Type B pancreatic cell (in vitro differentiated cells): ENCODE measurements at places on chromosomes 11 and 22. TPM values are rescaled to one million over a fixed set of nuclear protein-coding genes. Genes with fewer than 3 reads are reported as not detected.

GRCh38 chr11:85472953-85473352 is 154.2 kb downstream of the DLG2 start:
- no peaks in the 10 kb centered on the region for H3K4me1 ChIP-seq
- H3K36me3 ChIP-seq: no peaks in the 10 kb centered on the region
- DNase-seq: no peak
- no peak overlapping the region for H3K27ac ChIP-seq
- no peak overlapping the region for H3K4me3 ChIP-seq

- no peak overlapping the region for H3K4me3 ChIP-seq
- no peak for DNase-seq
- no peaks in the 10 kb centered on the region for H3K36me3 ChIP-seq
- no peaks in the 10 kb centered on the region for H3K27me3 ChIP-seq
These were observed 404.1 kb downstream of the METTL15 start for GRCh38 chr11:28512143-28512756.

MYBPC3 gene
- total RNA-seq: 0.40 and 1.8 TPM in 2 replicates

GRCh38 chr11:37788141-37788877 is 1190.3 kb upstream of the RAG2 start:
- H3K4me3 ChIP-seq: no peak overlapping the region
- H3K27ac ChIP-seq: no peak overlapping the region
- no peaks in the 10 kb centered on the region for H3K27me3 ChIP-seq
- no peak for DNase-seq
- H3K36me3 ChIP-seq: no peaks in the 10 kb centered on the region
- no peaks in the 10 kb centered on the region for H3K4me1 ChIP-seq

- H3K4me1 ChIP-seq: peaks cover 78% of the 10 kb centered on the region
- no peaks in the 10 kb centered on the region for H3K36me3 ChIP-seq
- H3K27me3 ChIP-seq: peaks cover 10% of the 10 kb centered on the region
- no peak overlapping the region for H3K27ac ChIP-seq
- DNase-seq: peak; percentile 51
These were observed 26.4 kb upstream of the OAF start for GRCh38 chr11:120184371-120184945.

DNA sequence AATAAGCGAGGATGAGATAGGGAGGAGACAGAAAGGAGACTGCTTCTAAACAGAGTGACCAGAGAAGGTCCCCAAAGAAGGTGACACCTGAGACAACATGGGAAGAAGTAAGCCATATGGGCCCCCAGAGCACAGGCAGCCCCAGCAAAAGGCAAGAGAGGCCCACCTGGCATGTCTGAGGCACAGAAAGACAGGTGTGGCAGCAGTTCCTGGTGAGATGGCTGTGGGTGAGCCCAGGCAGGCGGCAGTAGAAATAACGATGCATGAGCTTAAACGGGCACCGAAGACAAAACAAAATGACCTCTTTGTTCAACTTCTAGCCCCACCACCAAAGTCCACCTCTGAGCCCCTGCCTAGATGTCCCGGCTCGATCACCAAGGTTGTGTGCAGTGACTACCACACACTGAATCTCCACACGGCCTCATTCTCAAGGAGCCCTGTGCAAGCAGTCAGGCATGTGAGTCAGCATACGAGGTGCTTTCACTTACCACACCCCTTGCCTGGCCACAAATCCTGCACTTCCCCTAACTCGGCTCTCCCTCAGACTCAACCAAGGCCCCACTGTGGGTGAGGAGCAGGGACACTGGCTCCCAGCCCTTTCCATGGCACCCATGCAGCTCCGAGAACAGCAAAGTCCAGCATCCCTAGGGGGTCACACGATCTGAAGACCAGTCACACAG is 77.6 kb downstream of the PACSIN2 start:
- H3K36me3 ChIP-seq: peaks cover 3% of the 10 kb centered on the region
- no peak for DNase-seq
- no peak overlapping the region for H3K4me3 ChIP-seq
- H3K4me1 ChIP-seq: peaks cover 56% of the 10 kb centered on the region
- no peaks in the 10 kb centered on the region for H3K27me3 ChIP-seq
- H3K27ac ChIP-seq: peak overlapping the region; percentile 31

DNA sequence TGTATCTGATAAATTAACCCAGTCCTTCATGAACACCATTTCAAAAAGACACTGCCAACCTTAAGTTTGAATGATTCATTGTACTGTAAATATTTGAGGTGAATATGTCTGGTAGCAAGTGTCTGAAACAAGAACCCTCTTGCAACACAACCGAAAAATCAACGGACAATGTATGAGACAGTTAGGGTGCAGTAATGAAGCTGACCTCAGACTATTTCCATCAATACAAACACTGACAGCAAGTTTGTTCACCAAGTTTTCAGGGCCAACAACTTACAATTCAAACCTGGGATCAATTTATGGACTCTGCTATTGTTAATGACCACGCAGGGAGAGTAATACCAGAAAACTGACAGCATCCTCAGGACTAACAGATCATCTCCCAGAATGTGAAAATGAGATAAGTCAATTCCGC is 126.3 kb downstream of the CADM1 start:
- no peak overlapping the region for H3K27ac ChIP-seq
- no peaks in the 10 kb centered on the region for H3K27me3 ChIP-seq
- H3K4me1 ChIP-seq: peaks cover 19% of the 10 kb centered on the region

TNNI2 gene
- 1.7 and 3.9 TPM in 2 replicates for total RNA-seq

GRCh38 chr22:25996669-25997068 is 172.6 kb upstream of the SEZ6L start:
- no peak overlapping the region for H3K27ac ChIP-seq
- H3K27me3 ChIP-seq: peaks cover 21% of the 10 kb centered on the region
- no peaks in the 10 kb centered on the region for H3K4me1 ChIP-seq
- no peak for DNase-seq

CD3E gene
- total RNA-seq: not detected in 2 replicates

FJX1 gene
- total RNA-seq: 7.8 and 38.8 TPM in 2 replicates

MUC2 gene
- 1.5 and 2.7 TPM in 2 replicates for total RNA-seq

CCDC85B gene
- total RNA-seq: 8.2 and 14.3 TPM in 2 replicates

GRCh38 chr11:64292460-64293254 is 1.6 kb downstream of the KCNK4 start:
- no peak for DNase-seq
- H3K4me3 ChIP-seq: peak overlapping the region; percentile 54
- H3K27me3 ChIP-seq: peaks cover 76% of the 10 kb centered on the region
- no peaks in the 10 kb centered on the region for H3K4me1 ChIP-seq
- peaks cover 10% of the 10 kb centered on the region for H3K36me3 ChIP-seq

- DNase-seq: no peak
- peaks cover 2% of the 10 kb centered on the region for H3K4me1 ChIP-seq
- peaks cover 89% of the 10 kb centered on the region for H3K27me3 ChIP-seq
- no peak overlapping the region for H3K27ac ChIP-seq
- H3K36me3 ChIP-seq: no peaks in the 10 kb centered on the region
These were observed 5.6 kb downstream of the SLC6A5 start for GRCh38 chr11:20604864-20605601.

DNA sequence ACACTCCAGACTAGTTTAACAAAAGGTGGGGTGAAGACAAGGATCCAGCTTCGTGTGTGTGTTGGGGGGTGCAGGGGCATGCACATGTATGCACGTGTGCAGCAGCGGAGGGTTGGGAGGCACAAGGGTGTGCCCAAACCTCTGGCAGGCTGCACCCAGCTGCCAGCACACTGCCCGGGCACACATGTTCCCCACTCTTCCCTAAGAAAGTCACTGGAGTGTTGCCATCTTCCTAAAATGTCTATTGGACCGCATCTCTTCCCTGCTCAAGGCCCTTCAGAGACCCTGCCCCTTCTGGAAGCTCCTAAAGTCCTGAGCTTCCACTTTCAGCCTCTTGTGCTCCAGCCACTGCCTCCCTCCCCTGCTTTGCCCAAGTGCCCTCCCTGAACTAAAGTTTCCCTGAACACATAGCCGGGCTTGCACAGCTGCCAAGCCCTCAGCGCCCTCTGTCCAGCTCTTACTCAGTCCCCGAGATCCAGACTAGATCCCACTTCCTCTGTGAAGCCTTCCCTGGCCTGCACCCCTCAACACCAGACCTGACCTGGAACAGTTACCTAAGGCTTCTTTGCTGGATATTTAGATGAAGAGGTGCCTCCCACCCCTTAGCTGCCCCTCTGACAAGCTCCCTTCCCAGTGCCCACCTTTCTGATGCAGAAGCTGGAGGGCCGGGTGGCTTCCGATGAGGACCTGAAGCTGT is 6.0 kb downstream of the CFL1 start:
- peaks cover 20% of the 10 kb centered on the region for H3K4me1 ChIP-seq
- peak overlapping the region; percentile 47 for H3K4me3 ChIP-seq
- no peak for DNase-seq
- peak overlapping the region; percentile 60 for H3K27ac ChIP-seq
- peaks cover 6% of the 10 kb centered on the region for H3K27me3 ChIP-seq

MIF gene
- total RNA-seq: 436 and 570 TPM in 2 replicates

C11orf21 gene
- total RNA-seq: 0.51 and 1.2 TPM in 2 replicates

APOL5 gene
- total RNA-seq: not detected in 2 replicates
